ENCODE measurements at places on chromosomes 3 and 15. TPM values are rescaled to one million over a fixed set of nuclear protein-coding genes. Genes with fewer than 3 reads are reported as not detected.

GRCh38 chr15:76787273-76787672 lies 117.9 kb downstream of the SCAPER start:
- H3K4me1 ChIP-seq = no peaks in the 10 kb centered on the region
- no peak for DNase-seq
- H3K27ac ChIP-seq = no peak overlapping the region
- peaks cover 1% of the 10 kb centered on the region for H3K36me3 ChIP-seq
- no peak overlapping the region for H3K4me3 ChIP-seq

DNA sequence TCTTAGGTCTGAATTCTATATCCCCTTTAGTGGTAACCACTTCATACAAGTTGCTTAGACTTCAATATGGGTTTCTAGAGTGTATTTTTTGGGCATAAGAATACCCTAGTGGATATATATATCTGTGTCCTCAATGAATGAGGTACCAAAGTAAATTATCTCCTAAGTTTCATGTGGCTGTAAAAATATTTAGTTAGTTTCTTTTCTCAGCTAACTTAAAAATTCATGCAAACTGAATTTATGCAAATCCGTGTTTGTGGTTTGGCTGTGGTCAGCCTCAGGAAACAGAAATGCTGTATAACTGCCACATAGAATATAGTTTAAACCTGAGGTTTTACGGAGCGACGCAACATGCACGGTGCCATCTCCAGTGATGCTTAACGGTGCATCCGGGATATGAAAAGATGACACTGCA lies 80.3 kb downstream of the PEX5L start:
- H3K36me3 ChIP-seq = no peaks in the 10 kb centered on the region
- no peak overlapping the region for H3K27ac ChIP-seq
- no peak overlapping the region for H3K4me3 ChIP-seq
- H3K27me3 ChIP-seq = no peaks in the 10 kb centered on the region
- no peak for DNase-seq
- H3K4me1 ChIP-seq = no peaks in the 10 kb centered on the region

- H3K27me3 ChIP-seq = no peaks in the 10 kb centered on the region
- no peaks in the 10 kb centered on the region for H3K4me1 ChIP-seq
- no peak for DNase-seq
- H3K4me3 ChIP-seq = no peak overlapping the region
Observed at GRCh38 chr3:29903600-29903999, 622.7 kb downstream of the RBMS3 start.

- peaks cover 7% of the 10 kb centered on the region for H3K4me1 ChIP-seq
- H3K27ac ChIP-seq = no peak overlapping the region
- DNase-seq = no peak
- no peaks in the 10 kb centered on the region for H3K27me3 ChIP-seq
Observed at GRCh38 chr3:149454746-149455145, 19.8 kb upstream of the TM4SF4 start.

GRCh38 chr15:39799552-39800011 lies 16.9 kb upstream of the FSIP1 start:
- peak overlapping the region; percentile 43 for H3K27ac ChIP-seq
- DNase-seq = peak; percentile 53
- H3K36me3 ChIP-seq = no peaks in the 10 kb centered on the region
- H3K27me3 ChIP-seq = no peaks in the 10 kb centered on the region
- no peak overlapping the region for H3K4me3 ChIP-seq

DNA sequence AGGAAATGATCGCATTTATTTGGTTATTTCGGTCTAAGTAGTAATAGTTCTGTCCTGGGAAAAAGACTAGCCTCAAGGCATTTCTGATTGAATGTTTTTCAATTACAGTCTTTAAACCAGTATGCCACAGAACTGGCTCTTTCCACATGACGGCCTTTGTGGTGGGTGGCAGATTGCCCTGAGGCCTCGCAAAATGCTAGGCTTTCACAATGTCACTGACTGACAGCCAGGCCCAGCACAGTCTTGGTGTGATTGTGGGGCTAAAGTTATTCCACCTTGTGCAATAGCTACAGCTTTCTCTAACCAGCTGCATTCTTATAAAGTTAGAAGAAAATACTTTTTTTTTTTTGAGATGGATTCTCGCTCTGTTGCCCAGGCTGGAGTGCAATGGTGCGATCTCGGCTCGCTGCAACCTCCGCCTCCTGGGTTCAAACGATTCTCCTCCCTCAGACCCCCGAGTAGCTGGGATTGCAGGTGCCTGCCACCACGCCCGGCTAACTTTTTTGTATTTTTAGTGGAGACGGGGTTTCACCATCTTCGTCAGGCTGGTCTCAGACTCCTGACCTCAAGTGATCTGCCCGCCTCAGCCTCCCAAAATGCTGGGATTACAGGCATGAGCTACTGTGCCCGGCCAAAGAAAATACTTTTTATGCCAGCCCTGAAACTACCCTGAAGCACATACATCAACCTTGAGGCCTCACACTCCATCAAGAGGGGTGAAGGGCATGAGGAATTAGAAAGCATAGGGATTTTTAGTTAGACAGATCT lies 2.5 kb upstream of the ADIPOQ start:
- H3K4me1 ChIP-seq = no peaks in the 10 kb centered on the region
- no peaks in the 10 kb centered on the region for H3K36me3 ChIP-seq
- no peak overlapping the region for H3K27ac ChIP-seq
- DNase-seq = no peak
- no peak overlapping the region for H3K4me3 ChIP-seq

- H3K4me1 ChIP-seq = peaks cover 54% of the 10 kb centered on the region
- H3K4me3 ChIP-seq = no peak overlapping the region
- H3K27ac ChIP-seq = peak overlapping the region; percentile 80
- no peaks in the 10 kb centered on the region for H3K27me3 ChIP-seq
- H3K36me3 ChIP-seq = peaks cover 20% of the 10 kb centered on the region
- peak; percentile 74 for DNase-seq
Observed at GRCh38 chr15:93030430-93031102, 58.4 kb downstream of the RGMA start.

GRCh38 chr15:72034351-72034750 lies 83.6 kb downstream of the MYO9A start:
- H3K27me3 ChIP-seq = no peaks in the 10 kb centered on the region
- H3K4me1 ChIP-seq = peaks cover 21% of the 10 kb centered on the region
- H3K27ac ChIP-seq = no peak overlapping the region
- peaks cover 10% of the 10 kb centered on the region for H3K36me3 ChIP-seq
- no peak overlapping the region for H3K4me3 ChIP-seq
- no peak for DNase-seq

- no peak overlapping the region for H3K27ac ChIP-seq
- no peaks in the 10 kb centered on the region for H3K27me3 ChIP-seq
- H3K36me3 ChIP-seq = no peaks in the 10 kb centered on the region
- DNase-seq = no peak
Observed at GRCh38 chr3:154786724-154787123, 293.4 kb upstream of the MME start.

- peaks cover 9% of the 10 kb centered on the region for H3K4me1 ChIP-seq
- no peaks in the 10 kb centered on the region for H3K27me3 ChIP-seq
- no peak overlapping the region for H3K4me3 ChIP-seq
- DNase-seq = no peak
Observed at GRCh38 chr3:188829576-188829975, 342.2 kb upstream of the TPRG1 start.

- DNase-seq = no peak
- H3K27ac ChIP-seq = no peak overlapping the region
- no peak overlapping the region for H3K4me3 ChIP-seq
- H3K4me1 ChIP-seq = peaks cover 14% of the 10 kb centered on the region
- H3K36me3 ChIP-seq = peaks cover 48% of the 10 kb centered on the region
Observed at GRCh38 chr3:184578822-184579221, 17.2 kb downstream of the EPHB3 start.

DNA sequence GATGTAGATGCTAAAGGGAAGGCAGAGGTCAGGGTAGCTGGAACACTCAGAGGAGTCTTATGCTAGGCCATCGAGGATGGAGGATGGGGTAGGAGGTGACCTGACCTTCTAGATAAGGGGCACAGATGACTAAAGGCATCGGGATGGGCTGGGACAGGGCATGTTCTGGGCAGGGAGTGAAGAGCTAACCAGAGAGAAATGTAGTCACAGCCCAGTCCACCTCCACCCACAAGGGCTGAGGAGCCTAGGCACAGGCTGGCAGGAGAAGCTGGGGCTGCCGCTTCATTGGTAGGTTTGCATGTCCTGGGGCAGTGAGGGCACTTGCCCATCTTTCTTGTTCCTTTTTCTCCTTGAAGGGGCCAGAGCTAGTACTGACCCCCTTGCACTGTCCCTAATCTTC lies 12.6 kb downstream of the CLK3 start:
- H3K4me3 ChIP-seq = no peak overlapping the region
- peaks cover 100% of the 10 kb centered on the region for H3K36me3 ChIP-seq
- peaks cover 10% of the 10 kb centered on the region for H3K4me1 ChIP-seq
- H3K27me3 ChIP-seq = no peaks in the 10 kb centered on the region
- H3K27ac ChIP-seq = no peak overlapping the region
- no peak for DNase-seq

DNA sequence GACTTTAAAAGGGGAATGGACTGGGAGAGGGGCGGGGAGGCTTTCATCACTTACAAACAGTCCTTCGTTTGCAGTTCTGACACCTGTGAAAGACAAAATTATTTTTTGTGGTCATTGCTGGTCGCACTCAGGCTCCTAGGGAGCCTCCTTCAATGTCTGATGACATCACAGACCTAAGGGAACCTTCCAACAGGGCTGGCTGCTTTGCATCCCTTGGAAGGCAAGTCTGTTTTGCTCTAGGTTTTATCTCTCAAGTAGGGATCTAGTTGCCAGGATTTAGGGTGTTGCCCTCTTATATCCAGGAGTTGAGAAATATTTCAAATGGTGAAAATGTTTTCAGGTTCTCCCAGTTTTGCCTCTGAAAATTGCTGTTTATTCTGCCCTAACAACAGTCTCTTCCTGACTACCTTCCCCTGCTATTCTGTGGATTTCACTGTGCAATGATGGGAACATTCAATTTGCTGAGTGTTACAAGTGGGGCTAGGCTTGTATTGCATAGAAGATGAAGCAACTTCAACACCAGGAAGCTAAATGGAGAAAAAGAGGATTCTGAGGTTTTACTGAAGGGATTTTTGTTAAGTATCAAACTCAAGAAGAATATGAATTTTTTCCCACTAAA lies 75.9 kb upstream of the ARRDC4 start:
- H3K4me3 ChIP-seq = no peak overlapping the region
- no peak for DNase-seq
- no peak overlapping the region for H3K27ac ChIP-seq
- H3K27me3 ChIP-seq = peaks cover 4% of the 10 kb centered on the region
- H3K4me1 ChIP-seq = no peaks in the 10 kb centered on the region

DNA sequence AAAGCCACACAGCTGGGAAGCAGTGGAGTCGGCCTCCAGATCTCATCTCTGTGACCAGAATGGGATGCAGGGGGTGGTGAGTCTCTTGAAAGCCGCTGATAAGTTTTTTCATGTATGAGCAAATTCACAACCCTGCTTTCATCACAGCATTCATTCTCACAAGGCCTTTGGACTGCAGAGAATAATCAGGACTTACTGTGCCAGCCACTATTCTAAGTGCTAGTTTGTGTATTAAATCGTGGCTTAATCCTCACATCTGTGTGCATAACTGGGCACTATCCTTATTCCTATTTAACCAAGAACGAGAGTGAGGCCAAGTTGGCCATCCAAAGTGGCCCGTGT lies 64.2 kb upstream of the POLG start:
- no peak for DNase-seq
- H3K27ac ChIP-seq = no peak overlapping the region
- H3K36me3 ChIP-seq = no peaks in the 10 kb centered on the region
- peaks cover 10% of the 10 kb centered on the region for H3K4me1 ChIP-seq
- H3K27me3 ChIP-seq = peaks cover 87% of the 10 kb centered on the region
- H3K4me3 ChIP-seq = no peak overlapping the region

DNA sequence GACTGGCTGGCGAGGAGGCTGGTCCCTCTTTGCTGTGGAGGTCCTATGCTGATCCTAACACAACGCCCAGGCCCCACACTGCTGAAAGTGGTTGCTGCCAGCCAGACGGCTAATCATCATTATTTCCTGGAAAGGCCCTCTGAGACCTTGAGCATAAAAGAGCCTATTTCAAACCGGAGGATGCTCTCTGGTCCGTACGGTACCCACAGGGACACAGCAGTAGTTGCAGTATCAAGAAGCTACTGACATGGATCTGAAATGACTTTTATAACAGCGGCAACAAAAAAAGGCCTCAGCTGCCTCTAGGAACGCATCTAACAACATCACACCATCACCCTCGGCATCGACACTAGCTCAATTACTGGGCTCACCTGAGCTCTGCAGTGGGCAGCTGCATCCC lies 59.1 kb upstream of the FOXB1 start:
- DNase-seq = no peak
- no peak overlapping the region for H3K27ac ChIP-seq
- H3K4me1 ChIP-seq = no peaks in the 10 kb centered on the region
- no peaks in the 10 kb centered on the region for H3K36me3 ChIP-seq

DNA sequence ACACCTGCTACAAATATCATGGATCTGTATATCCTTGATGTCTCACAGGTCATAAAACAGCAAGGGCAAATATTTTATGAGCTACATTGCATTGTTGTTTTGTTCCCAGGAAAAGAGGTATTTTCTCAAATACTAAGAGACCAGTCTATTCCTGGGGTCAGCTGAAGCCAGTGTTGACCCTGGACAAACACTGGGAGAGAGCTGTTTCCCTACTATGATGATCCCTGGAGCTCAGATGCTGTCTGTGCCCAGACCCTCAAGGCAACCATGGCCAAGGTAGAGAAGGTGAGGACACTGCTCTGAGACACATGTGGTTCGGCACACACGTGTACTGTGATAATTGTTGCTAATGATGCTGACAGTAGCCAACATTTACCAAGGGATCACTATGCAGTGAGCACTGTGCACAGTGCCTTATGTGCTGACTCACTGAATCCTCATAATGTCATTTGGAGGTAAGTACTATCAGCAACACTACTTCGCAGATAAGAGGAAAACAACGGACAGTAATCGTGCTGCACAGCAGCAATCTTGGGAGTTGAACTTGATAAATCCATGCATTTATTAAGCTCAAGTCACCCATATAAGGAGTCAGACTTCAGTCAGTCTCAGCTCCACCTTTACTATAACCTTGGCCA lies 943.6 kb downstream of the FHIT start:
- DNase-seq = no peak
- H3K27me3 ChIP-seq = no peaks in the 10 kb centered on the region
- H3K4me1 ChIP-seq = no peaks in the 10 kb centered on the region
- no peaks in the 10 kb centered on the region for H3K36me3 ChIP-seq
- no peak overlapping the region for H3K27ac ChIP-seq

DNA sequence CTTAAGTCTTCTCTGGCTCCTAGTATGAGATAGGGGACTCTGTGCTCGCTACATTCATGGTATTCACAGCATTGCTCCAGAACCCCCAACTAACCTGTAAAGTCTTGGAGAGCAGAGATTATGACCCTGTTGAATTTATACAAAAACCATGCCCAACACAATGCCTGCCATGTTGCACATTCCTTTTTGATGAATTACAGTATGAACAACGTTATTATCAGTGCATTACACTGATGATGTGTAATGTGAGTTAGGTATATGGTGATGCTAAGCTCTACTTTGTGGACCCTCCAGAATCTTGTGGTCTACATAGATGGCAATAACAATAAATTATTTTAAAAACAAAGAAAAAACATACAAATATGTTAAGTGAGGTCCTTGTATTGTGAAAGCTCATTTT lies 64.3 kb downstream of the EOMES start:
- no peak for DNase-seq
- no peaks in the 10 kb centered on the region for H3K4me1 ChIP-seq
- no peaks in the 10 kb centered on the region for H3K36me3 ChIP-seq
- H3K27ac ChIP-seq = no peak overlapping the region
- no peaks in the 10 kb centered on the region for H3K27me3 ChIP-seq
- no peak overlapping the region for H3K4me3 ChIP-seq

Gene ATOSA
- total RNA-seq = 46.7 TPM

Gene TNFAIP8L3
- total RNA-seq = 10.4 TPM

Gene AADAC
- total RNA-seq = 5.6 TPM

Gene LYZL4
- not detected for total RNA-seq

Gene POTEB
- total RNA-seq = not detected

Gene UQCRC1
- total RNA-seq = 121 TPM

Gene CYFIP1
- 153 TPM for total RNA-seq

Gene LXN
- total RNA-seq = 18.8 TPM

Gene CD200R1
- 1.5 TPM for total RNA-seq

Gene SETD5
- total RNA-seq = 116 TPM

Gene RLBP1
- not detected for total RNA-seq

Gene TNFSF10
- 168 TPM for total RNA-seq
